ENCODE measurements at places on chromosomes 7 and 10.

DNA sequence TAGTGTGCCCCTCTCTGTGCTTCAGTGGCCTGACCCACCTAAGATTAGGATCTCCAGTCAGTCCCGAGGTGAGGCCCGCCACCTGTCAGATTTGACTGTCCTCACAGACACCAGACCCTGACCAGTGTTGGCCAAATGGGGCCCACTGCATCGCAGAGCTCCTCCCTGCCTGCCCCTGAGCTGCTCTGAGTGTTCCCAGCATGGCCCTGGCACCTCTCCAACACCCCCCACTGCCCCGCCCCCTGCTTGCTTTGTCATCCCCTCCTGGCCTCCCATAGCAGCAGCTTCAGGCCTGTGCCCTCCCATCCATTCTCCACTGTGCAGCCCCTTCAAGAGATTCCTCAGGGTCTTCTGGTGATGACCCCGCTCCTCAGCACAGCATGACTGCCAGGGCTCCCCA lies 67.6 kb downstream of the C10orf120 start:
- DNase-seq = no peak

- DNase-seq = no peak
Measured at GRCh38 chr10:100718197-100718742, 27.1 kb upstream of the PAX2 start.

- DNase-seq = no peak
Measured at GRCh38 chr7:24227068-24227467, 56.9 kb upstream of the NPY start.

GRCh38 chr7:147245274-147245673 lies 1128.7 kb downstream of the CNTNAP2 start:
- no peak for DNase-seq

GRCh38 chr7:14747701-14748100 lies 154.8 kb downstream of the DGKB start:
- DNase-seq = no peak

- no peak for DNase-seq
Measured at GRCh38 chr7:48617508-48617907, 306.8 kb upstream of the CDC14C start.

- DNase-seq = no peak
Measured at GRCh38 chr10:93272884-93273675, 199.4 kb downstream of the CYP26A1 start.

GRCh38 chr10:131431533-131431932 lies 120.0 kb upstream of the TCERG1L start:
- DNase-seq = no peak

DNA sequence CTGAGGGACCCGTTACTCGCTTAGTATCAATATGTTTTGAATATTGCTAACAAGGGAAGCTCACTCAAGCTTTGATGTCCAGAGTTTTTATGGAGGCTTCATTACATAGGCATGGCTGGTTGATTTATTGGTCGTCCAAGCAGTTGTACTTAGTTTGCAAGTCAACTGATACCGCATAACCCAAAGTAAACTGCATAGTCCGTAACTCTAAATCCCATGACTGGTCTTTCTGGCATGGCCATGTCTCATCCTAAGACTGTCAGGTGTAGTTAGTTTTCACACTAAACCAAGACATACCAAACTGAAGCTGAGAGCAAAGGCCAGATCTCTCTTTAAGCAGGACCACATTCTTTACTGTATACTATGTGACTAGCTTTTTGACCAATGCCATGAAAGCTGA lies 397.9 kb downstream of the TFEC start:
- DNase-seq = no peak

DNA sequence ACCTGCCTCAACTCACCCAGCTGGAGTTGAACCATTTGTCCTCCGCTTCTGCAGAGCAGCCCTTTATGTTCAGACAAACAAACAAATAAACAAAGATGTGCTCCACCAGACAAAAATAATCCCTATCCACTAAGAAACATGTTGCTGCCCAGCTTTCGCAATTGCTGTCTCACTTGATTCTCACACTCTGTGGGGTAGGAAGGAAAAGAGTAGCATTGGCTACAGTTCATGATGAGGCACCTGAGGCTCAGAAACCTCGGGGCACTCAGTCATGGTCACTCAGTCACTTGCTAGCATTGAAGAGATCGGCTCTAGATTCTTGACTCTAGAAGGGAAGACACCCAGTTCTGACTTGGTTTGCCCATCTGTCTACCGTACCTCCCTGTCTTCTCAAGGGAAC lies 88.0 kb upstream of the ZMIZ1 start:
- no peak for DNase-seq

- DNase-seq = no peak
Measured at GRCh38 chr10:60820093-60820754, 41.9 kb downstream of the CDK1 start.
